ENCODE measurements at places on chromosomes 6 and 20.

- DNase-seq = no peak
Observed at GRCh38 chr20:50913690-50914375, 17.4 kb downstream of the ADNP start.

DNA sequence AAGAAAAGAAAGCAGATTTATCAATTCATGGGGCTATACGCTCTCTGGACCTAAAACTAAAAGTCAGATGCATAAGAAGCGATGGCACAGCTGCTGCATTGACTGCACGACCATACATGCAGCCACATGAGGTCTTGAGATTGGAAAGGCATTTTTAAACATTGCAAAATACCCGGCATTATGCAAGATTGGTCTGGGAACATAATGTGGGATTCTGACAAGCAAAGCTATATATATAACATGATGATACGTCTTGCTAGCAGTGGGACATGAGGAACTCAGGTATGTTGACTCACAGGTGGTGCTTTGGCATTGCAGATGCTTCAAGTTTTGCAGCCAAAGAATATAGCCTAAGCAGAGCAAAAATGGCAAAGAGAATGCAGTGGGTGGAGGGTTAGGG, 55.1 kb downstream of the SAMD3 start:
- no peak for DNase-seq

GRCh38 chr6:24775520-24776058, 852 bp downstream of the GMNN start:
- DNase-seq = no peak

GRCh38 chr20:50202677-50203076, 12.0 kb downstream of the CEBPB start:
- DNase-seq = no peak

DNA sequence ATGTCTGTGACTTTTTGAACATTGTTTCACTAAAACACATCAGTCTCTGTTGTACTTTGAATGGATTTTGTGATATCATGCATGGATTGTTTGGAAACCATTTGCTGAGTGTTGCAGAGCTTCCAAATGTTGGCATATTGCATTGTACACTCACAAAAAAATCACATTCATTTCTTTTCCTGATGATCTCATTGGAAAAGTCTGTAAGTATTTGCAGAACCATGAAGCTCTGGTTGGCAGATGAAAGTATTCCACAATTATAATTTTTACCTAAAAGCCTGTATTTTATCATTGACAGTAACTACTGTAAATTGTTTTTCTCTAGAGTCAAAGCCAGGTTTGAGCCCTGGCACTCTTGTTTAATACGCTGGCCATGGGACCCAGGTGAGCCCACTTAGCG, 42.1 kb downstream of the VAPB start:
- DNase-seq = no peak
